Activated naive CD8-positive, alpha-beta T cell treated with anti-CD3 and anti-CD28 coated beads for 36 hours (primary cell): ENCODE measurements at places on chromosomes 4 and X. TPM values are rescaled to one million over a fixed set of nuclear protein-coding genes. Genes with fewer than 3 reads are reported as not detected.

DNA sequence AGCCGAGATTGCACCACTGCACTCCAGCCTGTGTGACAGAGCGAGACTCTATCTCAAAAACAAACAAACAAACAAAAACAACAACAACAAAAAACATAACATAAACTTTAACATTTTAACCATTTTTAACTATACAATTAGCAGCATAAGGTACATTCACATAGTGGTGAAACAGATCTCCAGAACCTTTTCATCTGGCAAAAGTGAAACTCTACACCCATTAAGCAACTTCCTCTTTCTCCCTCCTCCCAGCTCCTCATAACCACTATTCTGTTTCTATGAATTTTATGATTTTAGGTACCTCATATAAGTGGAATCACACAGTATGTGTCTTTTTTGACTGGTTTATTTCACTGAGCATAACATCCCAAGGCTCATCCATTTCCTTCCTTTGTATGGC lies 103.6 kb downstream of the FAM13A start:
- H3K4me3 ChIP-seq: no peak overlapping the region
- no peaks in the 10 kb centered on the region for H3K27me3 ChIP-seq
- DNase-seq: no peak
- H3K36me3 ChIP-seq: no peaks in the 10 kb centered on the region

The USP17L11 gene
- total RNA-seq: not detected

The SPATA18 gene
- not detected for total RNA-seq

- no peak for DNase-seq
- H3K4me1 ChIP-seq: peaks cover 15% of the 10 kb centered on the region
- no peak overlapping the region for H3K27ac ChIP-seq
- no peaks in the 10 kb centered on the region for H3K27me3 ChIP-seq
- no peak overlapping the region for H3K4me3 ChIP-seq
These were observed 35.8 kb downstream of the SLC10A7 start for GRCh38 chr4:146485968-146486367.

- no peaks in the 10 kb centered on the region for H3K27me3 ChIP-seq
- H3K27ac ChIP-seq: no peak overlapping the region
- DNase-seq: no peak
- H3K4me3 ChIP-seq: no peak overlapping the region
These were observed 25.5 kb downstream of the SCD5 start for GRCh38 chr4:82773057-82773456.

- no peaks in the 10 kb centered on the region for H3K36me3 ChIP-seq
- no peak for DNase-seq
- H3K4me1 ChIP-seq: no peaks in the 10 kb centered on the region
These were observed 7.0 kb upstream of the FGFBP1 start for GRCh38 chr4:15945516-15945915.

GRCh38 chr4:76952656-76953582 lies 3.4 kb downstream of the SEPTIN11 start:
- no peak overlapping the region for H3K4me3 ChIP-seq
- peaks cover 33% of the 10 kb centered on the region for H3K36me3 ChIP-seq
- no peaks in the 10 kb centered on the region for H3K27me3 ChIP-seq
- H3K4me1 ChIP-seq: peaks cover 40% of the 10 kb centered on the region
- H3K27ac ChIP-seq: no peak overlapping the region
- DNase-seq: no peak

The CLGN gene
- 0.22 TPM for total RNA-seq

- no peak overlapping the region for H3K27ac ChIP-seq
- no peak overlapping the region for H3K4me3 ChIP-seq
- no peaks in the 10 kb centered on the region for H3K27me3 ChIP-seq
- H3K4me1 ChIP-seq: no peaks in the 10 kb centered on the region
- DNase-seq: no peak
These were observed 47.7 kb upstream of the MGST2 start for GRCh38 chr4:139617702-139618490.

DNA sequence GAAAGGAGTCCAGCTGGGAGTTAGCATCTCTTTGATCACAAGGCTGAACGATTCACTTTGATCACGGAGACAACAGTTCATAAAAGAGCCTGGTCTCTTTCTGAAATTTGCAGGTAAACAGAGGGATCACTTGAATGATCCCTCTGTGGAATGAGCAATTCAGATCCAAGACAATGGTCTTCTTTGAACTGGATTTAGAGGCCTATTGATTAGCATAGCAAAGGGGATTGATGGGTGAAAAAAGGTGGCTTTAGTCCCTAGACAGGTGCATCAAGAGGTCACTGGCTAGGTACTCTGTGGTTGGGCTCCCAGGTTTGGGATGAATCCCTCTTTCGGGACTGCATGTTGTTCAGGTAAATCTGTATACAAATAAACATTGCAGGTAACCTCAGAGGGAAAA lies 223.8 kb upstream of the TAPT1 start:
- H3K27ac ChIP-seq: no peak overlapping the region
- H3K4me1 ChIP-seq: no peaks in the 10 kb centered on the region

DNA sequence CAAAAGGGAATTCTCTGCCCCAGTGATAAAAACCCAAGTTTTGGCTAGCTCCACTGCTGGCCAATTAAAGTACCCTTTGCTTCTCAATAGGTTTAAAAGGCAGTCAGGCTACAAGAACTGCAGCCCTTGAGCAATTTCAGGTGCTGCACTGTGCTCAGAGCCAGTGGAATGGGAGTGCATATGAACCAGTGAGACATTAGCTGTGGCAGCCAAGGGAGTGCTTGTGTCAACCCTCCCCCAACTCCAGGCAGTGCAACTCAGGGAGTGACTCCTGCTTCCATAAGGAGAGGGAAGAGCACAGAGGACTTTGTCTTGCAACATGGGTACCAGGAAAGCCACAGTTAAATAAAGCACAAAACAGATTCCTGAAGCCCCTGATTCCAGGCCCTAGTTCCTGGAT lies 61.6 kb upstream of the VAMP7 start:
- H3K27ac ChIP-seq: no peak overlapping the region
- H3K4me1 ChIP-seq: no peaks in the 10 kb centered on the region
- DNase-seq: no peak

DNA sequence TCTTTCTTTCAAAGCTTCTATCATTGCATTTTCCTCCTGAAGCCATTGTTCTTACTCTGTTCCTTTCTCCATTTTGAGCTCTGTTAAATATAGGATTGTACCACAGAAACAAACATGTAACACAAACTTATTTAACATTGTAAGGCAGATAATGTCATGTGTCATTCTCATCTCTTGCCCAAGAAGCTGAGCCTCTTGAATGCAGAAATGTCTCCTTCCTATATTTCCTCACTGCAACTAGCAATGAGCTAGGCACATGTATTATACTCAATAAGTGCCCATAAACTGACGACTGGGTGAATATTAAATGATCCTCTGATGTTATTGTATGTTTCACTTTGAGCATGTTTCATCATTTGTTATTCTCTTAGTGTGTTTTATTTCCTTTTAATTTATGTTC lies 56.7 kb upstream of the SLC7A11 start:
- no peaks in the 10 kb centered on the region for H3K27me3 ChIP-seq
- no peaks in the 10 kb centered on the region for H3K36me3 ChIP-seq
- H3K4me3 ChIP-seq: no peak overlapping the region
- H3K27ac ChIP-seq: no peak overlapping the region
- H3K4me1 ChIP-seq: peaks cover 2% of the 10 kb centered on the region

DNA sequence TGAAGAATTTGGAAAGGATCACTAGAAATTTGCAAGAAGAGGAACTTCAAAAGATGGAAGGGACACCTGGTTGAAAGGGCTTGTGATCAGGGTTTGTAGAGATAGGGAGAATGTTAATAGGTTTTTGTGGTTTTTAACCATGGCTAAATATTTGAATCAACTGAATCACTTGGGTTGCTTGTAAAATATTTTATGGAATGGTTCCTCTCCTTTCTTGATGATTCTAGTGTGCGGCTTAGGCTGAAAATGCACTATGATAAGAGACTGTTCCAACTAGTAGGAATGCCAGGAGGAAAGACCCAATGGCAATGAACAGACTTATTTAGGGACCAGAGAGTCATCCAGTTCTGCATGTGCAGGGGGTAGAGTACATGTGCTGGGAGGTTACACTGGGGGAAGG lies 408.2 kb downstream of the ARHGAP24 start:
- no peaks in the 10 kb centered on the region for H3K4me1 ChIP-seq
- no peak overlapping the region for H3K27ac ChIP-seq
- no peak for DNase-seq
- no peaks in the 10 kb centered on the region for H3K36me3 ChIP-seq
- H3K27me3 ChIP-seq: no peaks in the 10 kb centered on the region

DNA sequence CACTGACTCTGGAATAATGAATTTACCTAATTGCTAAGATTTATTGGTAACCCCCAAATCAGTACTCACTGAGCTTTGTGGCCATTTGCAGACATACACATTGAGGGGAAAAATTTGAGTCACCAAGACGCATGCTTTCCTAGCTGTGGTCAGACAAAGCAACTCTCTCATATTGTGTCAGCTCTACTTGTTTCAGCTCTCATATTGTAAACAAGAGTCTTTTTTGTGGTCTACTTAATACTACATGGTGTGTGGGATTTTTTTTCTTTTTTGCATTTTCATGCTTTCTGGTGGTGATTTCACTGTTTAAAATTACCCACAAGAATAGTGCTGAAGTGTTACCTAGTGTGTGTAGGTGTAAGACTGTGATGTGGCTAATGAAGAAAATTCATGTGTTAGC lies 428.2 kb upstream of the GALNT7 start:
- H3K27me3 ChIP-seq: no peaks in the 10 kb centered on the region
- no peak for DNase-seq
- H3K4me1 ChIP-seq: no peaks in the 10 kb centered on the region
- H3K36me3 ChIP-seq: no peaks in the 10 kb centered on the region

- H3K36me3 ChIP-seq: no peaks in the 10 kb centered on the region
- DNase-seq: no peak
- no peaks in the 10 kb centered on the region for H3K27me3 ChIP-seq
- H3K27ac ChIP-seq: no peak overlapping the region
- H3K4me3 ChIP-seq: no peak overlapping the region
These were observed 1900.8 kb upstream of the PCDH10 start for GRCh38 chr4:131248314-131248713.

The BCORL1 gene
- total RNA-seq: 7.3 TPM

GRCh38 chrX:128464116-128464515 lies 411.9 kb upstream of the ACTRT1 start:
- no peak overlapping the region for H3K4me3 ChIP-seq
- H3K27ac ChIP-seq: no peak overlapping the region
- no peaks in the 10 kb centered on the region for H3K4me1 ChIP-seq
- no peaks in the 10 kb centered on the region for H3K36me3 ChIP-seq
- DNase-seq: no peak
- H3K27me3 ChIP-seq: no peaks in the 10 kb centered on the region

The GRK4 gene
- total RNA-seq: 2.6 TPM

- no peak for DNase-seq
- peak overlapping the region; percentile 73 for H3K27ac ChIP-seq
- H3K4me1 ChIP-seq: peaks cover 40% of the 10 kb centered on the region
- H3K36me3 ChIP-seq: no peaks in the 10 kb centered on the region
These were observed 4.3 kb downstream of the TMPRSS11E start for GRCh38 chr4:68451246-68452211.

DNA sequence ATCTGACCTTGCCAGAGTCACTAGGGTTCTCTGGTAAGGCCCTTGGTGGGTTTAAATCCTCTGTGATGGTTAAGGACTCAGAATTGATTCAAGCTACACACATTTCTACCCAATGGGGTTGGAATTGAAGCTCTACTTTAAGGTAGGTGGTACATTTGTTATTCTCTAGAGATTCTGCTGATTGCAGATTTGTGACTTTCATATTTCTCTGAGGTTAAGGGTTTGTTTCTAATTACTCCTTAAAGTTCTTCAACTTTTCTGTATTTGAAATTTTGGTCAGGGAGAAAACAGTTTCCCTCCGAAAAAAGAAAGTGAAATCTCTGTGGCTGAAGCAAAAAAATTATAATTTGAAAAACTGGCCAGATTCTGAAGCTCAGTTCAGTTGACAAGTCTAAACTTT lies 25.8 kb upstream of the USP46 start:
- H3K27me3 ChIP-seq: peaks cover 12% of the 10 kb centered on the region
- no peak overlapping the region for H3K27ac ChIP-seq
- H3K4me3 ChIP-seq: no peak overlapping the region
- no peaks in the 10 kb centered on the region for H3K4me1 ChIP-seq
- no peak for DNase-seq

- no peaks in the 10 kb centered on the region for H3K36me3 ChIP-seq
- H3K27ac ChIP-seq: no peak overlapping the region
- no peaks in the 10 kb centered on the region for H3K4me1 ChIP-seq
- DNase-seq: no peak
- H3K4me3 ChIP-seq: no peak overlapping the region
These were observed 52.1 kb downstream of the IDS start for GRCh38 chrX:149453030-149453429.

GRCh38 chr4:97305351-97305750 lies 837.9 kb downstream of the STPG2 start:
- DNase-seq: no peak
- no peaks in the 10 kb centered on the region for H3K4me1 ChIP-seq
- H3K4me3 ChIP-seq: no peak overlapping the region
- H3K27me3 ChIP-seq: no peaks in the 10 kb centered on the region
- H3K27ac ChIP-seq: no peak overlapping the region
- no peaks in the 10 kb centered on the region for H3K36me3 ChIP-seq

GRCh38 chr4:177228599-177228998 lies 81.1 kb upstream of the NEIL3 start:
- no peaks in the 10 kb centered on the region for H3K27me3 ChIP-seq
- no peaks in the 10 kb centered on the region for H3K36me3 ChIP-seq
- peaks cover 10% of the 10 kb centered on the region for H3K4me1 ChIP-seq
- no peak overlapping the region for H3K27ac ChIP-seq
- no peak for DNase-seq
- no peak overlapping the region for H3K4me3 ChIP-seq

- H3K27me3 ChIP-seq: no peaks in the 10 kb centered on the region
- no peak overlapping the region for H3K27ac ChIP-seq
- H3K4me3 ChIP-seq: no peak overlapping the region
- H3K4me1 ChIP-seq: no peaks in the 10 kb centered on the region
These were observed 731.8 kb downstream of the KCTD8 start for GRCh38 chr4:43716721-43717395.

The MAGEB17 gene
- total RNA-seq: not detected

GRCh38 chr4:93897559-93897958 lies 69.0 kb downstream of the ATOH1 start:
- H3K27me3 ChIP-seq: no peaks in the 10 kb centered on the region
- H3K4me1 ChIP-seq: no peaks in the 10 kb centered on the region
- H3K27ac ChIP-seq: no peak overlapping the region
- no peak overlapping the region for H3K4me3 ChIP-seq
- H3K36me3 ChIP-seq: no peaks in the 10 kb centered on the region

- no peak overlapping the region for H3K27ac ChIP-seq
- H3K27me3 ChIP-seq: no peaks in the 10 kb centered on the region
- DNase-seq: no peak
- H3K4me3 ChIP-seq: no peak overlapping the region
- H3K36me3 ChIP-seq: no peaks in the 10 kb centered on the region
- H3K4me1 ChIP-seq: peaks cover 32% of the 10 kb centered on the region
These were observed 18.5 kb downstream of the VSIG4 start for GRCh38 chrX:66021401-66021764.

- H3K27me3 ChIP-seq: peaks cover 32% of the 10 kb centered on the region
- DNase-seq: no peak
- H3K4me1 ChIP-seq: no peaks in the 10 kb centered on the region
- no peak overlapping the region for H3K4me3 ChIP-seq
- H3K36me3 ChIP-seq: no peaks in the 10 kb centered on the region
These were observed 62.7 kb downstream of the SHROOM2 start for GRCh38 chrX:9848718-9849479.

GRCh38 chr4:8580321-8581093 lies at the start of gene GPR78:
GPR78 (plus strand) TSS chr4:8580392; CDS start chr4:8580983, 591 bp downstream.
- no peaks in the 10 kb centered on the region for H3K36me3 ChIP-seq
- peaks cover 13% of the 10 kb centered on the region for H3K27me3 ChIP-seq
- peak; percentile 56 for DNase-seq
- H3K27ac ChIP-seq: no peak within 1 kb of the TSS
- no peaks in the 10 kb centered on the region for H3K4me1 ChIP-seq

GRCh38 chr4:7773401-7774180 lies 166.1 kb downstream of the AFAP1 start:
- no peak overlapping the region for H3K27ac ChIP-seq
- H3K4me3 ChIP-seq: no peak overlapping the region
- H3K4me1 ChIP-seq: peaks cover 13% of the 10 kb centered on the region
- H3K36me3 ChIP-seq: peaks cover 13% of the 10 kb centered on the region

The NAP1L5 gene
- total RNA-seq: 8.2 TPM
